Calu3 (cell line): ENCODE measurements at places on chromosomes 7 and 10. TPM values are rescaled to one million over a fixed set of nuclear protein-coding genes. Genes with fewer than 3 reads are reported as not detected.
A peak's percentile ranks its signal among the peaks of the same experiment; 100 is the strongest.

GRCh38 chr10:112991888-112992491 is 41.9 kb downstream of the TCF7L2 start:
- DNase-seq = no peak
- no peak overlapping the region for H3K4me3 ChIP-seq
- no peaks in the 10 kb centered on the region for H3K27me3 ChIP-seq

DNA sequence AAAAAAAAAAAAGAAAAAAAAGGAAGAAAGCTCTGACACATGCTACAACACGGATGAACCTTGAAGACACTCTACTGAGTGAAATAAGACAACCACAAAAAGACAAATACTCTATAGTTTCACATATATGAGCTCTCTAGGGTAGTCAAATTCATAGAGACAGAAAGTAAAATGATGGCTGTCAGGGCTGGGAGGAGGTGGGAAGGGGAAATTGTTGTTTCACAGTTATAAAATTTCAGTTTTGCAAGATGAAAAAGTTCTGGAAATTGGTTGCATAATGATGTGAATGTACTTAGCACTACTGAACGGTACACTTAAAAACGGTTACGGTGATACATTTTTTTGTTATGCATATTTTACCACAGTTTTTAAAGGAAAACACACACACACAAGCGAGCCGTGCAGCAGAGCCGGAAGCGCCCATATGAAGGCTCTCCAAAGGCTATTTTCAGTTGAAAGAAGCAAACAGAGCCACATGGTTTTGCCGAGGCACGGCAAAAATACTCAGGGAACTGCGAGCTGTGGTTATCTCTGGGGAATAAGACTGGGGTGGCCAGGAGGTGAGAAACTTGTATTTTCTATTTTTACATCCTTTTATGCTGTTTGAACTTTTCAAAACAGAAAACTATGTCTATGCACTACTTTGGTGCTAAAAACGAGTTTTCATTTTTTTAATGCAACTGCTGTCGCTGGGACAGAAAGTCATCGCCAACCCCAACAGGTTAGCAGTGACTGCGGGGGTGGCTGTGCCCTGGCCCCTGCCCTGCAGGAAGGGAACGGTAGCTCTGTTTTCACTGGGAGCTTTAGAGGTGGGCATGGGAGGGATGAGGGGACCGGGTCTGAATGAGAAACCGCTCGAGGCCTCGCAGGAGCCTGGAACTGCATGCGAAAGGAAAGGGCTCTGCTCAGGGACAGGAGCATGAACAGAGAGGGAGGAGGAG is 132.9 kb downstream of the OAT start:
- no peak for DNase-seq
- H3K27ac ChIP-seq = no peak overlapping the region
- no peak overlapping the region for H3K4me3 ChIP-seq
- H3K4me1 ChIP-seq = no peaks in the 10 kb centered on the region

ZNF425 gene
- total RNA-seq = 1.0 and 1.5 TPM in 2 replicates

DNA sequence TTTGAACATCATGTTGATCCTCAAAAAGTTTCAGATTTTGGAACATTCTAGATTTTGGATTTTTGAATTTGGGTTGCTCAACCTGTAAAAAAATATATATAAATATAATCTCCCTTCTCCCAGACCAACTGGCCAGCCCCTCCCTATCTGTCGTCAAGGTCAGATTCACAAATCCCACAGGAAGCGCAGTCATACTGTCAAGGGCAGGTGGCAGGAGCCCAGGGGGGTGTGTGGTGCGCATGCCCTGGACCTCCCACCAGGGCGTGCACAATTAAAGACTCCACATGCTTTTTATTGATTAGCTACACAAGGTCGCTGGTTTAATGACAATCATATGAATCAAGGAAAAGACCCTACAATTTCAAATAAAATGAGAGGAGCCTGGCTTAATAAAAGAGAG is 77.0 kb upstream of the EEPD1 start:
- H3K36me3 ChIP-seq = no peaks in the 10 kb centered on the region
- H3K4me1 ChIP-seq = no peaks in the 10 kb centered on the region
- no peak for DNase-seq
- H3K4me3 ChIP-seq = no peak overlapping the region
- H3K27ac ChIP-seq = no peak overlapping the region

GRCh38 chr7:74149603-74150002 is 24.6 kb upstream of the EIF4H start:
- no peaks in the 10 kb centered on the region for H3K36me3 ChIP-seq
- no peaks in the 10 kb centered on the region for H3K27me3 ChIP-seq
- no peak for DNase-seq
- H3K4me1 ChIP-seq = no peaks in the 10 kb centered on the region
- H3K27ac ChIP-seq = no peak overlapping the region

DNA sequence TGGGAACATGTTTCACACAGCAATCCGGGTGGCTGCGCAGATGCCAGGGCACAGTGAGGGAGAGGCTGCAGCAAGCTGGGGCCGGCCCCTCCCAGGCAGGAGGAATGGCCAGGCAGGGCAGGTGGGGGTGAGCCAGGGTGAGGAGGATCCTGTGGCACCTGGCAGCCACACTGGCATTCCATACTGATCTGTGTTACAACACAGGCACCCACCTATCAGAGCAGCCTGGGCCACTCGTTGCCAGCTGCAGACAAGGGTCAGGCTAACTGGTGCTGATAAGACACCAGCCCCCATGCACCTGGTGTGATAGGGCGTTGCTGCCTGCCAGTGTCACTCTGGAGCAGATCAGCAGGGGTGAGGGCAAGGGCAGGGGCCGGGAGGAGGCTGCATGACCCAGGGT is 16.6 kb upstream of the RET start:
- no peaks in the 10 kb centered on the region for H3K4me1 ChIP-seq
- H3K4me3 ChIP-seq = no peak overlapping the region
- DNase-seq = no peak
- no peaks in the 10 kb centered on the region for H3K36me3 ChIP-seq
- peaks cover 80% of the 10 kb centered on the region for H3K27me3 ChIP-seq

DNA sequence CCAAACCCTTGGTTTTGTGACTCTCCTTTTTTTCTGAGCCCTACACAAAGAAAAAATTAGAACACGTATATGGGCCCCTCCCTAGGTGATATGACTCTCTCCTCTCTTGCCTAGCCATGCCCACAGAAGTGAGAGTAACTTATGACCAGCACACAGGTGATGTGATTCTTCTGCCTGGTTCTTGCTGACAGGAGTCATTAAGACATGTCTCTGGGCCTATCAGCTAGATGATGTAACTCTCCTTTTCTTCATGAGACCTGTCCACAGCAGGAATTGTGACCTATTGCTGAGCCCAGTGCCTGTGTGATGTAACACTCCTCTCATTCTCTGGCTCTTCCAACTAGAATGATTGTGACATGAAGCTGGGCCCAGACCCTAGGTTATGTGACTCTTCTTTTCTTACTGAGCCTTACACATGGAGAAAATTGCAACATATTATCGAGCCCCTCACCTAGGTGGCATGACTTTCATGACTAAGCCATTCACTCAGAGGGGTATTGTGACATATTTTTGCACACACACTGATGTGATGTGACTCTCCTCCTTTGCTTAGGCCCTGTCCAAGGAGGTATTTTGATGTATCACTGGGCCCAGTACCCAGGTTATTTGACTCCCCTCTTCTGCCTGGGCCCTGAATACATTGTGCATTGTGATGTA is 31.4 kb upstream of the ZNF107 start:
- H3K27me3 ChIP-seq = no peaks in the 10 kb centered on the region
- DNase-seq = no peak
- H3K4me3 ChIP-seq = no peak overlapping the region
- H3K4me1 ChIP-seq = no peaks in the 10 kb centered on the region
- H3K27ac ChIP-seq = no peak overlapping the region
- no peaks in the 10 kb centered on the region for H3K36me3 ChIP-seq

DNA sequence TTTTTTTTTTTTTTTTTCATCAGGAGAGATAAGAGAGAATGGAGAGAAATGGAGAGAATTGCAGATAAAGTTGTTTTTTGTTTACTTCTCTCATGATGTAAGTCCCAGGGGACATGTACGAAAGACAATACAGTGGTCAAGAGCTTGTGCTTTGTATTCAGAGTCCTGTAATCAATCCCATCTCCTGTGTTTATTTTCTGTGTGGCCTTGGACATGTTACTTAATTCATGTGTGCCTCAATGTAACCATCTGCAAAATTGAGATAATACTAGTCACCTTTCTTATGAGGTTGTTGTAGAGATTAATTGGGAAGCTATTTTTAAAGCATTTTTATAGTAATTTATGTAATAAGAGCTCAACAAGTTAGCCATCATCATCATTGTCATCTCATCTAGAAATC is 117.5 kb downstream of the CDK14 start:
- no peaks in the 10 kb centered on the region for H3K36me3 ChIP-seq
- DNase-seq = no peak

IDE gene
- 30.6 and 31.7 TPM in 2 replicates for total RNA-seq

DNA sequence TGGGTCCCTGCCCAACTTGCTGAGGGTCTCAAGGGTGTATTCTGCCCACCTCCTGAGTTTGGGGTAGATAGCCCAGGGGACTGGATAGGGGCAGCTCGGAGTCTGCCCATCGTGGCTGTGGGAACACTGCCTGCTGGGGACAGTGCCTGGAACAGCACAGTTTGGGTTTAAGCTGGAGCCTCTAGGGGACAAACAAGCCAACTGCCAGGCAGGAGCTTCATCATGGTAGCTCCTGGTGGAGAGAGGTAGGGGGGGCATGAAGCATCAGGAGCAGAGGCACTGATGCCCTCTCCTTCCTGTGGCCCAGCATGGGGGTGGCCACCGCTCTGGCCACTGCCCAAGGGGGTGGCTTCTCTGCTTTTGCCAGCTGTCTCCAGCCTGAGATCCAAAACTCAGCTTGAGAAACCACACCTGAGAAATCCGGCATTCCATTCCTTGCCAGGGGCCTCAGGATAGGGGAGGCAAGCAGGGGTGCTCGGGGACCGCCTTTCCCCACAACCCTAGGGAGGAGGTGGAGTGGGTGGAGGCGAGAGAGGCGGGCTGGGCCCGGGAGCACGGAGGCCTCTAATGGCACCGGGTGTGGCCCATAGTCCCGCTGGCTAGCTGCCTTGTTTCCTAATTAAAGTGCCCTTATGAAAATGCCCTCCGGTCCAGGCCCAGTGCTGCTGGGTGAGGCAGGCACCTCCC is 47.6 kb downstream of the UNC5B start:
- no peak for DNase-seq
- H3K27me3 ChIP-seq = peaks cover 89% of the 10 kb centered on the region
- H3K27ac ChIP-seq = no peak overlapping the region
- peaks cover 12% of the 10 kb centered on the region for H3K4me1 ChIP-seq
- H3K36me3 ChIP-seq = no peaks in the 10 kb centered on the region

GRCh38 chr7:129401967-129402860 is 32.0 kb upstream of the STRIP2 start:
- no peak overlapping the region for H3K4me3 ChIP-seq
- no peaks in the 10 kb centered on the region for H3K27me3 ChIP-seq
- H3K4me1 ChIP-seq = no peaks in the 10 kb centered on the region
- no peak overlapping the region for H3K27ac ChIP-seq

DNA sequence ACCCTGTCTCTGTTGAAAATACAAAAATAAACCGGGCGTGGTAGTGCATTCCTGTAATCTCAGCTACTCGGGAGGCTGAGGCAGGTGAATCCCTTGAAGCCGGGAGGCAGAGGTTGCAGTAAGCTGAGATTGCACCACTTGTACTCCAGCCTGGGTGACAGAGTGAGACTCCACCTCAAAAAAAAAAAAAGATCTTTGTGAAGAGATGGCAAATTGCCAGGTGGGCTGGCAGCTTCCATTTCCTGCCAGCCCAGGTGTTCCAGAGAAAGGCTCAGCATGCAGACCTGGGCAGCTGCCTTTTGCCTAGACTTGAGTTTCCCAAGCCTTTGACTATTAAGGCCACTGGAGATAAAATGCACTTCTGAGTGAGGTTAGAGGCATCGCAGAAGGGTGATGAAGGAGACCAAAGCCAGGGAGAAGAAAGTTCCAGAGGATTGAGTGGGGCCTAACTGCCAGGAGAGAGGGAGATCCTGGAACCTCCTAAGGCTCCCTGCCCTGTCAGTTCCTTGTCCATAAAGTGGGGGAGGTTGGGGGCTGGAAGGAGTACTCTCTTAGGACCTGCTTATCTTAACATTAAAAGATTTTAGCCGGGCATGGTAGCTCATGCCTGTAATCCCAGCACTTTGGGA is 10.0 kb upstream of the DDIT4 start:
- no peaks in the 10 kb centered on the region for H3K27me3 ChIP-seq
- peaks cover 41% of the 10 kb centered on the region for H3K36me3 ChIP-seq
- peak overlapping the region; percentile 61 for H3K4me3 ChIP-seq
- peaks cover 42% of the 10 kb centered on the region for H3K4me1 ChIP-seq

PRKCQ gene
- total RNA-seq = 0.73 and 1.1 TPM in 2 replicates

HOXA3 gene
- total RNA-seq = 15.9 and 20.9 TPM in 2 replicates

PNLIP gene
- total RNA-seq = not detected in 2 replicates

DNA sequence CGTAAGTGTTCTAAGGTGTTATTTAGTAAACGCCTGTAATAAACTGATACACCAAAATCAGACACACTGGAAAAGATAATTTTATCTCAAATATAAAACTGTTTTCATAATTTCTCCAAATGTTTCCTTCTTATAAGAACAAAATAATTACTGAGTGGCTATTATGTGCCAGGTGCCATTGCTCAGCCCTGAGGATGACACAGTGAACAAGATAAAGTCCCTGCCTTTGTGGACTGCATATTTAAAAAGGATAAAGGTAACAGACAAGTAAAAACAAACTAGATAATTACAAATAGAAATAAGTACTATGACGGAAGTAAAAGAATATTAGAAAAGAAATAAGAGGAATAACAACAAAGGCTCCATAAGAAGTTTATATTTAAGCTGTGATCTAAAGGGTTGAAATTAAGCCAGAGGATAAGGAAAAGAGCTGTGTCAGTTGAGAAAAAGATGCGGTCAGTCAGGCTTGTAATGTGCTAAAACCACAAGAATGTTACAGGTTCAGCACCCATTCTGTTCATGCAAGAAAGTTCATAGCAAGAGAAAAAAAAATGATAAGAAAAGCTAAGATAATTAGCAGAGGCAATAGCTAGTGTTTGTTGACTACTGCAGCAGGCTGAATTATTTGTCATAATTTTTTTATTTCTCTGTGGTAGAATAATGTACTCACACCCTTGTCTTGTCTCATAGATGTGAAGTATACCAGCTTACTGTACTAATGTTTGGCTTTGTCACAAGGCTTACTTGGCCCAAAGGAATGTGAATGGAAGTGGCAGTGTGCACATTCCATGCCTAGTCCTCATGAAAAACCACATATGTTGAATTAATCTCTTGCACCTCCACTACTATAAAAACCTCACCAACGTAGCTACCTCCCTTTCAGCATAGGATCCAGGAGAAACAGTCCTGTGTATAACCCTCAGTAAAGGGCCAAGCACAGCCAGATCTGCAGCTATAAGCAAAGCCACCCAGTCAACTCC is 75.1 kb downstream of the CRPPA start:
- peak overlapping the region; percentile 48 for H3K27ac ChIP-seq
- H3K36me3 ChIP-seq = peaks cover 13% of the 10 kb centered on the region
- H3K4me3 ChIP-seq = peak overlapping the region; percentile 8
- H3K4me1 ChIP-seq = peaks cover 59% of the 10 kb centered on the region

TBX20 gene
- 3.3 and 3.4 TPM in 2 replicates for total RNA-seq

DNA sequence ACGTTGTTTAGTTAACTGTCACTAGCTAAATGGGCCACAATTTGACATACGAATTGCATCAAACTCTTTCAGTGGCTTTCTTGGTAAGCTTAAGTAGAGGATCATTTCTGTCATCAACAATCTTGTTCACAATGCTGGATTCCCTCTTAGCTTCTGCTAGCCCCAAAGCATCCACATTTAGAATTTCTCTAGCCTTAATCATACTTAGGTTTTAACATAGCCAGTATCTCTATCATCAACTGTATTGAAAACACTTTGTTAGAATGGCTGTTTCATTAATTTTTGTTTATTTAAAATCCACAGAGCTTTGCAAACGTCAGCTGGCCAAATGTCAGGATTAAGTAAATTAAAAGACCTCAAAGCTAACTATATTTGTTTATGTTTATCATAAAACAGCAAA is 41.1 kb downstream of the ABRAXAS2 start:
- H3K27me3 ChIP-seq = no peaks in the 10 kb centered on the region
- no peak for DNase-seq
- H3K4me1 ChIP-seq = no peaks in the 10 kb centered on the region
- no peak overlapping the region for H3K27ac ChIP-seq
- H3K36me3 ChIP-seq = no peaks in the 10 kb centered on the region
